ENCODE measurements at places on chromosomes 5 and 9.

DNA sequence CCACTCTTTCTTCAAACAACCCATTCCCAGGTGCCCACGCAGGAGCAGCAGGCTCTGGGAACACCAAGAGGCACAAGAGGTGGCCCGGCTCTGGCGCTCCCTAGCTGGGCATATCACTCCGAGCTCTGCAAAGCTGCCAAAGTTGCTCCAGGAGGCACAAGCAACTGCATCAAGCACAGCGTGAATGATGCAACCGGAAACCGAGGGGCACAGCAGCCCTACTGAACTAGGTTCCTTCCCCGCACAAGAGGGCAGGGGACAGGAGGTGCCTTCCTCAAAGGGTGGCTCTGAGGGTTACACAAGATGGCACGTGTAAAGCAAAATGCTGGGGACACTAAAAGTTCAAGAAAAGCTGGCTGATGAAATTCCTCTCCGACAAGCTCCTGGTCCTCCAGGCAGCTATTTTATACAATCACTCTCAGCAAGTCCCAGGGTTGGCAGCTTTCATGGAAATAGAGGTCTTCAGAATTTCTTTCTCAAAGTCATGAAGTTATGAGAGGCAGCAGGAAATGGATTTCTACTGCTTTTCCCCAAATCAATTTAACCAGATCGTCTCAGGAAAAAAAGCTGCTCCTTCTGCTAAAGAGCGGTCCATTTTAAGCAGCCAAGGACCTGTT lies 22.9 kb downstream of the PSMB7 start:
- DNase-seq = no peak

- DNase-seq = no peak
Measured at GRCh38 chr9:137198902-137199283, 1.6 kb downstream of the TPRN start.

DNA sequence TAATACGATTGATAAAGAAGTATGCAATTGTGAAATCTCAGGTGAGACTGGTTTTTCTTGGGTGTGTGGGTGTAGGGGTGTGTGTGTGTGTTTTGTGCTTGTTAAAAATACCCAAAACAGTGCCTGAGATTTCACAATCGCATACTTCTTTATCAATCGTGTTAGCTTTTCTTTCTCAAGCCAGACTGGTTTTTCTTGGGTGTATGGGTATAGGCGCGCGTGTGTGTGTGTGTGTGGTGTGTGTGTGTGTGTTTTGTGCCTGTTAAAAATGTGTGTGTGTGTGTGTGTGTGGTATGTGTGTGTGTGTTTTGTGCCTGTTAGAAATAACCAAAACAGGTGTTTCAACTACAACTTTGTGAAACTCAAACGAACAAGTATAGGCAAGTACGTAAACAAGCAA lies 53.7 kb downstream of the CERT1 start:
- no peak for DNase-seq

DNA sequence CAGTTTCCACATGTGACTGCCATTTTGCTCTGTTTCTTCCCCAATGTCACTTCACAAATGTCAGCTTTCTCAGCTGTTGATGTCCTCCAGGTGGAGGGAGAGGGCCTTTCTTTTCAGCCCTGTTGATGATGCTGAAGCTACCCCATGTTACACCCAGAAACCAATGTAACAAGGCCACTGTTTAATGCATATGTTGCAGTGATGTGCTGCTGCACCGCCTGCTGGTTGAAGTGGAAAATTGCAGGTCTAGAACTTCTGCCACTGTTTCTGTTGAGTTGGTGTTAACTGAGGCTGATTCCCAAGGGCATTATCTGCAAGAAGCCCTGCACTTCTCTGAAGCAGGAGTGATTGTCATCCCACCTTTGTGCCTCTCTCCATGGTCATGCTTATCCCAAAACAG lies 428.4 kb downstream of the KDM4C start:
- DNase-seq = no peak

DNA sequence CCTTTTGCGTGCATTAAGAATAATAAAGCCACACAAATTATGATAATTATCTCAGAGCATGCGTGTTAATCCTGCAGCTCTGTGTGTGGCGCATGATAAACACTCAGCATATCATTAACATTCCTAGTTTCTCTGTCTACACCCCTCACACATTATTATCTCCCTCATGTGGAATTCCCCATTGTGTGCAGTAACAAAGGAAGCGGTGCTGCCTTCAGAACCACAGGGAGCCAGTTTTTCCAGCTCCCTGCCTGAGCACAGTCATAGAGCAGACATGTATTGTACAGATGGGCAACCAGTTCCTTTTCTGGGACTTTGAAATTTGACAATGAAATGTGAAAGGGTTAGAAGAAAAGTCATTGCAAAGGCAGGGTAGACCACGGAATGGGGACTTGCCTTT lies 1365.5 kb upstream of the CDH9 start:
- no peak for DNase-seq

- no peak for DNase-seq
Measured at GRCh38 chr5:64746446-64746845, 22.0 kb downstream of the SREK1IP1 start.

- no peak for DNase-seq
Measured at GRCh38 chr5:180739958-180740357, at the start of gene OR2Y1. Gene OR2Y1, minus strand, starts transcription at chr5:180740058. Its CDS starts 0 bp downstream, at chr5:180740058.

GRCh38 chr9:100346836-100347235 lies 5.9 kb downstream of the TEX10 start:
- DNase-seq = no peak

DNA sequence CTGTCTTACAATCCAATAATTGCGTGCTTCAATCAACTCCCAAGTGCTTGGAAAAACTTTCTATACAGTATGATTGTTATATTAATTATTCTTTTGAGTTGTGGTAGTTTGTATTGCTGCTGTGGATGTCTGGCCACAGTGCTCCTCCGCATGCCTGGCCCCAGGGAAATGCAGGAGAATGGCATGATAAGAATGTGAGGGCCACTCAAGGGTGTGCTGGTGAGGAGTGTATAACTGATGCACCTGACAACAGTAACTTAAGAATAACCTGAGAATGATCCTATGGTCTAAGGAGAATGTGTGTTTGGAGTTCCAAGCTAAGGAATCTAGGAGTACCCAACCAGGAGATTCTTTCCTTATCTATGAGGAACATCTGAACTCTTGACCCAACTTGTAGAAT lies 152.9 kb upstream of the APC start:
- no peak for DNase-seq

- no peak for DNase-seq
Measured at GRCh38 chr9:6575324-6576034, 70.0 kb downstream of the GLDC start.

DNA sequence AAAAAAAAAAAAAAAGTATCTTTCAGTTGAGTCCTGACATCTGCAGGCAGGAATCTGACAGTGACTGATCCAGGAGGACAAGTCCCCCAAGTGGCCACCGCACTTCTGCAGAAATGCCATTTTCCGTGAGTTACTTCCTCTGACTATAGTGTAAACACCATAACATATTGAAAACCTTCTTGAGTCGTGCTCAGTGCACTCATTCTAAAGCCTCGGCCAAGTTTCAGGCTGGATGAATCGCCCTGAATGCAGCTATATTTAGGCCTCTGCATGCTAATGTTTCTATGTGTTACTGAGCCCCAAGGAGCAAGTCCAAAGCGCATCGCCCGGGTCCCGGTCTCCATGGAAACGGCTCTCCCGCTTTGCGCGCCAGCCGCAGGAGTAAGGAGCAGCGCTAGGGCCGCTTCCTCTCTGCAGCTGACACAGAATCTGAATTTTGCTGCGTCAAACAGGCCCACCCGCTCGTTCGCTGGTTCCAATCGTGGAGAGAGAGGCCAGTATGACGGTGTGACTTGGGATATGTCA lies 335.4 kb downstream of the MSX2 start:
- DNase-seq = no peak

- DNase-seq = no peak
Measured at GRCh38 chr9:104080983-104081382, 13.1 kb upstream of the SMC2 start.

- DNase-seq = no peak
Measured at GRCh38 chr5:144779368-144779767, 608.7 kb downstream of the KCTD16 start.

- no peak for DNase-seq
Measured at GRCh38 chr5:96902876-96903275, 26.6 kb downstream of the ERAP2 start.

DNA sequence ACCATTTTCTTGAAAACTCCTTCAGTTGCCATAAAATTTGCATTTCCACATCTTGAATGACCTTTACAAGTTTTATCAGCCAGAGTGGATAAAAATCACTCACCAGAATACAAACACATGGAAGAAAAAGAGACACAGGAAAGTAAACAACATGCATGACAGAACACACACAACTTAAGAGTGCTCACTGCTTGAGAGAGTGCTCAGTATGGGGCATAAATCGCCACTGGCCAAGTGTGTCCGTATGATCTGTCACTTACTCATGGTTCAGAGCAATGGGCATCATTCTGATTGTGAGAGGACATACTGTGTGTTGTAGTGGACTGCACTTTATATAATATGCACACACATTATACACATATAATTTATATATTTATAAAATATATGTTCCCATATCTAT lies 155.6 kb upstream of the NTRK2 start:
- no peak for DNase-seq

DNA sequence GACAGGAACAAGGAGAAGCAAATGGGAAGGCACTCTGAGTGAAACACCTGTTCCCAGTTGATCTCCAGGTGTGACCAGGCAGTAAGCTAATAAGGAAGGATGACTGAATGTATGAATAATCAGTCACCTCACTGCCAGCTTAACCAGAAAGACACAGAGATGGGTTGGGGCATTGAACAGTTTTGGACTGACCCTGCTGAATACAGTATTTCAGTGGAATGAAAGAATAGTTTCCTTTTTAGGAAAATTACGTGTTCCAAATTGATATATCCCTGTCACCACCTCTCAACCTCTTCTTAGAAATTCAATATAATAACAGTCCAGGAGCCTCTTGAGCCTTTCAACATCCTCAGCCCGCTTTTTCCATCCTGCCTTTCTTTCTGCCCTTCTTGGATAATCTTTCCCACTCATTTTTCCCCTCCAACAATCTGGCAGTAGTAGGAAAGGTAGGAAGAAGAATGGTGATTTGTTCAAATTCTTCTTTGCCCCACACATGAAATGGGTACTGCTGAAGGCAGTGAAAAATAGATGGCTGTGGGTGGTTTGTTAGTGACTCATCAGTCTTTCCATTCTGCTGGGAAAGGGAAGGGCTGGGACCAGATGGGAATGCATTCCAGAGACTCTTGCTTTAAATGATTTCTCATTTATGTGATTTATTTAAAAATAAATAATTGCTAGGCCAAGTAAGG lies 117.9 kb downstream of the ZSWIM6 start:
- DNase-seq = no peak

DNA sequence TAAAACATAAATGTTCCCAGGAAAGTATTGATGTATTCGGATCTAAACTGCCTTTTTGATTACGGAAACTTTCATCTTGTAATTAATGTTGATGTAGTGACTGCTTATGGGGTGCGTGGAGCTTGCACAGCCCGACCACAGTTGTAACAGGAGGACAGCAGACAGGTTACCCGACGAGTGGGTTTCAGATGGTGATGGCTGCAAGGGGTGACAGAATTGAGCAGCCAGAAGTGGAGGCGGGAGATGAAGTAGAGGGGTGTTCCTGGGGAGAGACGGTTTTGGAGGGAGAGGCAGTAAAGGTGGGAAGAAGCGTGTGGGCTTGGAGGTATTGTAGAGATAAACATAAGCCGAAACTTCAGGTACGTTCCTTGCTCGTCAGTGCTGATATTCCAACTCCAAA lies 5.8 kb downstream of the CEP72 start:
- DNase-seq = no peak

- no peak for DNase-seq
Measured at GRCh38 chr9:99387431-99387830, 165.3 kb downstream of the SEC61B start.

GRCh38 chr5:82356808-82357671 lies 78.9 kb upstream of the RPS23 start:
- DNase-seq = peak; percentile 35

- no peak for DNase-seq
Measured at GRCh38 chr5:26805076-26805475, 233.3 kb downstream of the CDH9 start.

DNA sequence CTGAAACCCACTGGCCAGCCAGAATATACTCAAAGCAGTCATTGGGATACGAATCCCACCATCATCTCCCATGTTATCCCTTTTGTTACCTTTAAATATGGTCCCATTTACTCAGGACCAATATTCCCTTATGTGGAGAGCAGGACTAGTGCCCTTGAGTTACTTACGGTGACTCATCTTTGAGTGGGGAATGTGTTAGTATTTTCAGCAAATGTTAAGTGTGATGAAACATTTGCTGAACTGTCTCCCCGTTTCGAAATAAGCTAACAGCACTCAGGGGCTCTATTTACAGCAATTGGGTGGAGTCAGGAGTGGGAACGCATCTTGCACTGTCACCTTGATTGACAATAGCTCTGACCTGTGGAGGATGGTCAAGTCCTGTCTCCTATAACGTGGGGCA lies 67.4 kb downstream of the CTSL start:
- no peak for DNase-seq

GRCh38 chr5:73781107-73781768 lies 155.2 kb downstream of the ARHGEF28 start:
- DNase-seq = no peak

GRCh38 chr5:137700282-137700680 lies 35.6 kb downstream of the KLHL3 start:
- no peak for DNase-seq

DNA sequence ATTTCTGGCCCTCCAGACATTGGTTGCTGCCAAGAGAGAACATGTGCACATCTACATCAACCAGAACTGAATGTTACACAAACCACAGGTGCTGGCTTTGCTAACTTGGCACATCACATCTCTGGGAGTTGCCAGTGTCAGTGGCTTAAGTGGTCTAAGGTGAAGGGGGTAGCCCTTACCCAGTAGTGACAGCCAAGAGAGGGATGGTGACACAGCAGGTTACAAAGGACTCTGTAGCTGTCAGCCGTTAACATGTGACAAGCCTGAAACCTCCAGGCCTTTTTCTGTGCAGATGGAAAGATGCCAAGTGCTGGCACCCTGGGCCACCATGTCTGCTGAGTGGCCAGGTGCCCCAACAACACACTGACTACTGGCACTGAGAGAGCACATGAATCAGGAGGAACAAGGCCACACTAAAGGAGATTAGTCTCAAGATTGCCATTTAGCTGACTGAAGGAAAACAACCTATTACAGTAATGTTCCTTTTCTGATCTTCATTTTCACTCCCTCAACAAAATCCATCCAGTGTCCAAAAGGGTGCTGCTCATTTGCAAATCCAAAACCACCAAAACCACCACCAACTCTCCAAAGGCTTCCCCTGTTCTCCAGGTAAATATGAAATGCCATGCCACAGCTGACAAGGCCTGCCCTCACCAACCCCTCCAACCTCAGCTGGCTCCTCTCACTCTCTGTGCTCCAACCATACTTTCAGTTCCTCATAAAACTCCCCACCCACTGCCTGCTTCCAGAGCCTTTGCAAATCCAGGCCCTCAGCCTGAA lies 20.2 kb downstream of the SIL1 start:
- DNase-seq = no peak

GRCh38 chr5:149773291-149774095 lies 43.4 kb downstream of the PPARGC1B start:
- no peak for DNase-seq

GRCh38 chr5:131218392-131218791 lies 45.5 kb upstream of the CDC42SE2 start:
- no peak for DNase-seq

Data from stimulated activated CD8-positive, alpha-beta memory T cell treated with anti-CD3 and anti-CD28 coated beads, Interleukin-7, amount 100 ng/mL, for 24 hours (primary cell).